ENCODE measurements at places on chromosomes 4 and X.

DNA sequence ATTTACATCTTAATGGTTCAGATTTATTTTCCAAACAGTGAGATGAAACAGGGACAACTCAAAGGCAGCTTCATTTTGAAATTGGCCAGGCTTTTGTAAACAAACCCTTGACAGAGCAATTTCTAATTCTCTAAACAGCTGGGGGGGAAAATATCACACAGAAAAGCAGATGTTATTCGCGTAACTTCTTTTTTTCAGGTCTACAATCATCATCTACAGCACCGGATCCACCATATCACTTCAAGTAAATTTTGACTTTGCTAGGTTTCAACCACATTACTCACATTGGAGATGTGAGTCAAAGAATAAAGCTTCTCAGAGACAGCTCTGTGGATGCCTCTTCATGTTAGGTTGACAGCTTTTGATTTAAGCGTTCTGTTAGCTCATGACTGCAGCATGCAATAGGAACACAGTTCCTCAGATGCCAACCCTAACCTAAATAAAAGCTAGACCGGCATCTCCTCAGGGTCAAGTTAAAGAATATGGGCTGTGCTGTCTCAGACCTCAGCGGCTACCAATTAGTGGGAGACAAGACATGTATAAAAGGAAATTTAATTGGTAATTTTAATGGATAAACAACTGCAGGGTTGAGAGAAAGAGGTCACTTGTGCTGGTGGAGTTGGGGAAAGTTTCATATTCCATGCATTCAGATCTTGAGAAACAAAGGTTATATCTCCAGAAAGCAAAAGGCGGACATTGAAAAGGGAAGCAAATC, 26.8 kb downstream of the AMELX start:
- no peak for DNase-seq

DNA sequence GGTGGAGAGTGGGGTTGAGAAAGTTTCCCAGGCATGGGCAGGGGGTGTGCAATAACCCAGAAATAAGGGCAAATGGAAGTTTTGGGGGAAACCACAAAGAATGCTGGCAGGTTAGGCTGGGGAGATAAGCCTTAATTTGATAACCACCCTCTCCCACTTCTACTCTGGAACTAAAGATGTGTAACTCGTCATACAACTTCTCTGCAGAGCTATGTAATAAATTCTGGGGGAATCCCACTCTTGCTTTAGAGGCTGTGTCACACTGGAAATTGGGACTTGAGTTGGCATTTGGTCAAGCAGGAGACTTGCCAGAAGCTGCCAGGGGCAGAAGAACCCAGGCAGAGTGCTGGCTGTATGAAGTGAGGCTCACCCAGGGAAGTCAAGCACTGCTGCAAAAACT, 170.9 kb upstream of the CPEB2 start:
- DNase-seq: no peak

GRCh38 chr4:153877898-153878297, 89.0 kb upstream of the SFRP2 start:
- no peak for DNase-seq

- DNase-seq: no peak
These were observed 162.1 kb downstream of the APBB2 start for GRCh38 chr4:41052287-41052686.

GRCh38 chrX:101460669-101461068, 24.6 kb upstream of the ARMCX4 start:
- DNase-seq: no peak

GRCh38 chr4:11487868-11488544, 59.3 kb upstream of the HS3ST1 start:
- no peak for DNase-seq

DNA sequence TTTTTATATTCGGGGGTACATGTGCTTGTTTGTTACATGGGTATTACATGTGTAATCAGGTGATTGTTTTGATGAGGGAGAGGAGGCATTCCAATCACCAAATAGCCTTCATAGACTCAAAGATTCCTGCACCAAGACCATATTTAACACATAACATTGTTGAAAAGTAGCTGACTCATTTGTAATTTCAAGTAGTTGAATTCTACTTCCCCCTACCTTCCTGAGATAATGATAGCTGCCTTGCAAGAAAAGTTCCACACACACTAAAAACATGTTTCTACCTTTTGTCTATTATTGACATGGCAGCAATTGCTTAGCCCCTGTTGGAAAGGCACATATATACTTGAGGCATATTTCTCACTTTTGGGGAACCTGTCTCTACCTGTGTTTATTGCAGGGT, 16.1 kb downstream of the PGAM4 start:
- no peak for DNase-seq

- no peak for DNase-seq
These were observed 1.4 kb downstream of the DDIT4L start for GRCh38 chr4:100188829-100189228.

GRCh38 chrX:80335062-80335830, 85.0 kb upstream of the TENT5D start:
- DNase-seq: no peak

- DNase-seq: no peak
These were observed 110.8 kb upstream of the FAM9B start for GRCh38 chrX:9144701-9145241.

DNA sequence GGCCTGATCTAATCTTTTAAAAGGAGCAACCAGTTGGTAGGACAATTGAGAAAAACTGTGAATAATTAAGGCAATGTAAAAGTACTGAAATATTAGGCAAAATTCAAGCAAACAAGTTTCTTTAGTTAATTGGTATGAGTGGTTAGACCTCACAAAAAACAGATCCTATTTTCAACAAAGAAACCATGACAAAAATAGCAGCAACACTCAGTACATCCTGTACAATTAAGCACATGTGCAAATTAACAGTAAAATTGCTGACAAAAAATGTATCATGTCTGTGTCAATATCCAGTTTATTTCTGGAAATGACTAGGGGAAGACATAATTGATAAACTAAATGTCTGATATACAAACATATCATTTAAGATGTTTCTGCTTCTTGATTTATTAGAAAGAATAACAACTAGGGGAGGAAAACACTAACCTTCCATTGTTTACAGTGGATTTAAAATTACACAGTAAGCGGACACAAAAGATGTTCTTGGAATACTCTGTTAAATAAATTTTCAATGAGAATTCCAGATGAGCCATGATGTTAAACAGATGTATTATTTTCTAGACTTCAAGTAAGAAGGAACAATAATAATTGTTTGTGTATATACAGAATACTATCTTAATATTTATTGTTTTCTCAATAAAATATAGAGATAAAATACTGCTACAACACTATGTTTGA, 638.9 kb downstream of the SPRY1 start:
- no peak for DNase-seq

- no peak for DNase-seq
These were observed 127.2 kb upstream of the PABPC4L start for GRCh38 chr4:134328741-134329140.

DNA sequence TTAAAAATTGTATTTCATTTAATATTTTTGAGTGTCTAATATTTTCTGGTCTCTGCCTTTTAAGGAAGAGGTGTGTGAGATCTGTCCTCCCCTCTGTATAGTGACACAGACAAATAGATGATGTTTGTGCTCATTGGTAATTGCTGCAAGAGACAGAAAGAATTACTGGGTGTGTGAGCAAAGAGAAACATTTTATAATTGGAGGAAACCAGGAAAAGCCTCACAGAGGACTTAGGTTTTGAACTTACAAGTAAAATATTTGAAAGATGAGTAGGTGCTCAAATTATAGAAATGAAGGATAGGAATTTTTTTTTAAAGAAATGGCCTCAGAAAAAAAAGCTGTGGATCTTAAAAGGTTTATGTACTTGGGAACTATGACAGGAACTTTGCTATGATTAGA, 149.8 kb downstream of the SPCS3 start:
- no peak for DNase-seq

- no peak for DNase-seq
These were observed 155.0 kb downstream of the QDPR start for GRCh38 chr4:17356926-17357325.

- DNase-seq: no peak
These were observed 233.9 kb downstream of the CHIC2 start for GRCh38 chr4:53830511-53830910.

DNA sequence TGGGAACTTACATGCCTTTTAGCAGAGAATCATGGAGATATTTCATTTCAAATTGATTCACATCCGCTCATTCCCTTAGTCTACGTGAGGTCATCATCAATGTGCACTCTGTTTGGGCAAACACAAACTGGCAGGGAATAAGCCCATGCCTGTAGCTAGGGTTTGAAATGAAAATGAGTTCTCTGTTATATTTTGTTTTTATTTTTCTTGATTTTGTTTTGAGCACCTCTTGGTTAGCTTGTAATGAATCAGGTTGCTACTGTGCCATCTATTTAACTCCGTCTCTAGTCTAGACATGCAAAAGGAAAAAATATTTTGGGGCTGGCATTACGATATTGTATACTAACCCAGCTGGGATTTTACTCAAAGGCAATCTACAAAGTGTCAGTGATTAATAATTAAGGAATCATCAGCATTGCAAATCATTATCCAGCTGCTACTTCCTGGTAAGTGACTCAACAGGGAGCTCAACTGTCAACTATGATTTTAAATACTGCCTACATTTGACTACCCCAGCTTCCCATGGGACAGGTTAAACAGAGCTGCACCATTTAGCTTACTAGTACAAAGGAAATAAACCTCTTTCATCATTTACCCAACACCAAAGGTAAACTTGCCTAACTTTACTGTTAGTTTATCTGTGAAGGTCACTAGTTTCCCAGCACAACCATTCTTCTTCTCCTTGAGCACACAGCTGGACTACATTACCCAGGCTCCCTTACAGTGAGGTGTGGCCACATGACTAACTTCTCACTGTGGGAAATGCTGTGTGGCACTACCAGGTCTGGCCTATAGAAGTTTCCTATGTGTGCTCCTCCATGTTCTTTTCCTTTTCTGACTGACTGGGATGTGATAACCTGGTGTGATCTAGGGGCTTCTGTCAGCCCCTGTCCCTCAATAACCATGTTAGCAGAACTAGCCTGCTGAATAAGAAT, 21.2 kb upstream of the TRPC5OS start:
- DNase-seq: no peak

DNA sequence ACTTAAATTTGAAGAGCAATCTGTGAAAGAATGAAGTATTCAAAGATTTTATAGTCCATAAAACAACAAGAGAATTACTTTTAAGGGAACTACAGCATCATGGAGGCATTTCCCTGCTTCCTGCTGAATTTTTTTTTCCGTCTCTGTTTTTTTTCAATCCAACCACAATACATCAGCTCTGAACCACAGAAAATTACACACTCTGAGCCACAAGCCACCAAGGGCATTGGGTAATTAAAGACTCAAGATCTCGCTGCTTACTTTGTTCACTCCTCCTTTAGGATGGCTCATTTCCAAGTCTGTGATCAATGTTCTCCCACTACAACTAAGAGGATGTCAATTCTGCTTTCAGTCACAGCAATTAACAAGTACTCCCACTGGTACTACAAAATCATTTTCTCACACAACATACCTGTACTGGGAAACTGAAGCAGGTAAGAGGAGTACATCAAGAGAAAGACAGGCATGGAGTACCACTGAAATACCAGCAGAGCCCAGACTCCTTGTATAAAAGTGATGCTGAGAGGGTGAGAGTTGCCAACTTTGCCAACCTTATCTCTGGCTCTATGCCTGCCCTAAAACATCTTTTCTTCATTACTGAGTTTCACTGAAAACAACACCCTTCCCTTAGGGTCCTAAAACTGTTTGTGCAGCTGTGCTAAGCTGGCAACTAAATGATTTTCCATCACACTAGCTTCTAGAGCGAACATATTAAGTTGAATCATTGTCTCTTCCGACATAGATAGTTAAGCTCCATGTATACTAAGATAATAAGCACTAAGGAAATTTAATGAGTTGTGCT, 105.8 kb upstream of the MAGEB18 start:
- no peak for DNase-seq

- no peak for DNase-seq
These were observed 13.6 kb downstream of the SLC25A6 start for GRCh38 chrX:1378306-1378759.

DNA sequence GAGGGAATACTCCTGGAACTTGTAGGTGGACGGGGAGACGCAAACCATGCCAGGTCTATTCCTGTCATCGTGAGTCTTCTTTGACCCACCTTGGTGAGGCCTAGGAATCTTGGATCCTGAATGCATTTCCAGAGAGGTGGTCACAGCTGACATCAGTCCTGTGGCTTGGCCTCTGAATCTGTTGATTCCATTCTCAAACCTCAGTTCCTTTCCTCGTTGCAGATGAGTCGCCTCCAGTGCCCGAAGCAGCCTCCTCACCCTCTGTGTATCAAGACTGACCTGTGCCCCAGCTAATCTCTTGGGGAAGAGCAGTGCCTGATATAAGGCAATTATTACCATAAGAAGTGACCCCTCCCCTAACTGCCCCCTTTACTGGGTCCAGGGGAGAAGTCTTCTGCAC, 118.1 kb downstream of the SMIM20 start:
- no peak for DNase-seq

DNA sequence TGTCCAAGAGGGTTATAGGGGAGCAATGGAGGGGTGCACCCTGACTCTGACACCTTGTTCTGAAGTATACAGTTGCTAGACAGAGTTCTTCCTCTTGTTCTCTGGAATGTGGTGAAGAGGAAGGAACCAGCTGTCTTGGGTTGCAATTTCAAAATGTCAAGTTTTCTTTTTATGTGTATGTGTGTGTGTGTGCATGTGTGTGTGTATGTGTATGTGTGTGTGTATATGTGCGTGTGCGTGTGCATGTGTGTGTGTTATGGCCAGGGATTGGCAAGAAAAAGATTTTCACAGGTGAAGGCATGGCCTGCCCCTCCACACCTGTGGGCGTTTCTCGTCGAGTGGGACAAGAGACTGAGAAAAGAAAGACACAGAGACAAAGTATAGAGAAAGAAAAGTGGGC, 81.6 kb upstream of the ADGRA3 start:
- DNase-seq: no peak

DNA sequence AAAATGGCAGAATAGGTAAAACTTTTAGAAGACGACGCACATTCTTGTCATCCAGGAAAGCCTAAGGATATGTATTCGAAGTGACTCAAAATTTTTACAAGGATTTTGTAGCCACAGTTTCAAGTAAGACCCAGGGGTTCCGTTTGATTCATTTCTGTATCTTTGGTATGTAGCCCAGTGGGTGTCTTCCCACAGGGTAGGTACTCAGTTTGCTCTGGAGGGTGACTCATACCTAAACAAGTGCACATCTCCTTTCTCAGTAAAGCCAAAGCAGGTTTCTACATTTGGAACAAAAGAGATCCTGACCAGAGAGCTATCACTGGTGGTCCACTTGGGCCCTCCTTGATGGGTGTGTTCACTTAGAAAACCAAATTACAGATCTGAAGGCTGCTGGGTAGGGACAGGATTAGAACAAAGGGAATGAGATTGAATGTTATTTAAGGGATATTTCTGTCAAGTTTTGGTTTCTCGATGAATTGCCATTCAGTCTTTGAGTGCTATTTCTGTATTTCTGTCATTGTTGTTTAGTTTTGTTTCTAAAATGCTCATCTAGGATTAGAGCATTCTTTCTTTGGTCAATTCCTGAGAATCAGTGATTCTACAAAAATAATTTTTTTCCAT, 56.1 kb downstream of the PLS3 start:
- DNase-seq: no peak

GRCh38 chr4:78360466-78360865, 191.1 kb upstream of the ANXA3 start:
- no peak for DNase-seq

- DNase-seq: no peak
These were observed 149.0 kb downstream of the MID1 start for GRCh38 chrX:10471418-10471817.

All from stimulated activated CD4-positive, alpha-beta T cell treated with anti-CD3 and anti-CD28 coated beads, Interleukin-15, amount 100 ng/mL, for 1 hour (primary cell).